ENCODE measurements at places on chromosomes 1 and 21.

DNA sequence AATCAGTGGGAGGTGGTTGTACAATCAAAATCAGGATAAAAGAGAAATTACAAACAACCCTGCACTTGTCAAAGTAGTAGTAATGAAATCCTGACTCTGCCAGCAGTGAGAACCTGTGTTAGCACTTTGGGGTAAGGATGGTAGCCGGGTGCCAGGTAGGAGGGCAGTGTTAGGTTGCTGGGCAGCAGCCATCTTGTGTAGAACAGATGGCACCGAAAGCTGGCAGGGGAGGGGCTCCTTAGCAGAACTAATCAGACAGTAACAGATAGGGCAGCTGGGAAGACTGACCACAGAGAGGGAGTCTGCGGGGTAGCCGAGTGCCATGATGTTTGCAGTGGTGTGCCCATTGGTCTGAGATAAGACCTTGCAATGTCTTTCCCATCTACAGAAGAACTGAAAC lies 137.3 kb downstream of the SDCCAG8 start:
- no peak for DNase-seq

DNA sequence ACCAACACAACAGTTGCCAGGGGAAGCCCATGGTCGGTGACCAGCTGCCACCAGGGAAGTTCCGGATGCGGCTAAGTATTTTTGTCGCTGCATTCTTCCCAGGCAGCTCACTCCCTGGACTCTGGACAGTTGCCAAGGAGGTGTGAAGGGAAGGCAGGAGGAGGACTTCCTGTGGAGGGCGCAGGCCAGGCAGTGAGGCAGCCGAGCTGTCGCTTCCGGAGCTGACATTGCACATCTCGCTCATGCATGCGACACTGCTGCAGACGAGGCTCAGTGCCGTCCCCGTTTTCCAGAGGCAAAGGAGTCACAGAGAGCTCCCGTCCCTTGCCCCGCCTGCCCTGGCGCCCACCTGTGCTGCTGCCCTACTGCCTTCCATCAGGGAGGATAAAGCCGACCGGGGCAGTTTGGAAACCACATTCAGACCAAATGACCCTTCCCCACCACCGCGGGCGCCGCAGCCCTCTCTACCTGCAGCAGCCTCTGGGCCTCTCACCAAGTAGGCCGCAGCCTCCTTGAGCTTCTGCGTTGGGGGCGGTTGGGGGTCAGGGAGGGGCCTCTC lies 81.4 kb downstream of the NENF start:
- no peak for DNase-seq

GRCh38 chr1:245541369-245541768 lies 386.6 kb downstream of the KIF26B start:
- no peak for DNase-seq

DNA sequence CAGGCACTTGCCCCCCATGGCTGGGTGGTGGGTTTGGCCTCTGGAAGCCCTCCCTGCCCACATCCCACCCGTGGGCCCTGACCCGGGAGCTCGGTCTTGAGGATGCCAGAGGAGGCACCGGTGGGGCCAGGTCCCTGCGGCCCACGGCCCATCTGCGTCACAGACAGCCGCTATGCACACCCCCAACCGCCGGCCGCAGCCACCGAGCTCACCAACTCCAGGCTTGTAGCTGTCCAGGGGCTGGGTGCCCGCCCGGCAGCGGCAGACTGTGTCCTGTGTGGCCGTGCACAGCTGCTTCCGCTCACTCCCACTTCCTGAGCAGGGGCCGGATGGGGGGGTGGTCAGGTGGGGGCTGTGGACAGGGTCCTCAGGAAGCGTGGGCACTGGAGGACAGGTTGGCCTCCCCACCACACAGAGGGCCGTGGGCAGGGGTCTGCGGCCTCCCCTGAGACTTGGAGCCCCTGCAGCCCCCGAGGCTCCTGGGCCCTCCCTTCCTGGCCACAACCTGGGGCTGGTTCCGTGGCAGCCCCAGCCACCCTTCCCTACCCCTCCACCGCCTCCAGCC lies 1.1 kb downstream of the TNFRSF4 start:
- peak; percentile 50 for DNase-seq

- DNase-seq = no peak
Observed at GRCh38 chr1:227487606-227488005, 75.8 kb upstream of the ZNF678 start.

DNA sequence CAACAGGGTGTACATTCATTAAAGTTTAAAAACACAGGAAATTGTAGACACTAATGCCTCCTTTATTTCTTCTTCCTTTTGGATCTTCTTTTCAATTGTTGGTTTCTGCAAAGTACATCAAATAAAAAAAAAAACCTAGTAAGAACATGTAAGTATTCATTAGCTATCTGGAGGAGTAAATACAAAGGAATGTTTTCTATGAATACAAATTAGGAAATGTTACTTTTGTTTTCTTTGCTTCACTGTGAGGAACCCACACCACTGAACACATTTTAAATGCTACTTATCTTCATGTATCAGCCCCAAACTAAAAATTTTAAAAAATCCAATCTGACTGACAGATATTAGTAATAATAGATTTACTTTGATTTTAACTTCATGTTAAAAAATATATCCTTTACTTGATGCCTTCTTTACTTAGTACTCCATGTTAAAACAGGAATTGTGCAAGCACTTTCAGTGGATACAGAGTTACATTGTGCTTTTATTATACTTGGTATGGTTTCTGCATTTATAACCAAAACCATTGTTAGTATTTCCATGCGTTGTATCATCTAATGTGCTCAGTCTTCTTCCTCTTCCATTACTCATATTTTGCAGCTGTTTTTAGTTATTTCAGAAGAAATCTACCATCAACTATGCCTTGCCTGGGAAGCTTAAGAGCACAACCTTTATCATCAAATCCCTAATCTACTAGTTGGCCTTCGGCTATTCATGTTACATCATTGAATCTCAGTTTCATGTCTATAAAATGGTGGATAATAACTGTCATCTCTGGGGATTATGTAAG lies 236.9 kb upstream of the DPYD start:
- DNase-seq = no peak

DNA sequence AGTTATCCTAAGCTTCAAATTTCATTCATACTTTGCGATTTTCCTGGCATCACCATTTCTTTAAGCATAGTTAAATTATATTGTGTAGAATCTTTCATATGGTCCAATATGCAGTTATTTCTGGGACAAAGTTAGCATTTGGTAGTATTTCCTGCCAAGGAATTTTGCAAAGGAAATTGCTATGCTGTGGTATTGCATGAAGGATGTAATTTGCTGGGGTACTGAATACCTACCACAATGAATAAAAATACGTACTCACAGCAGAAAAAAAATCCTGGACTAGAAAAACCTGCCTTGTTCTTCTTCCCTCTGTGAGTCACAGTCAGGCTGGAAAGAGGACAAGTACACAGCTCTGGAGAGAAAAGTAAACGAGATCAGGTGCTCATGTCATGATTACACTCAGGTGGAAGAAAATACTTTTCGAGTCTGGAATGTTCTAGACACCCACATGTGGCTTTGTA lies 241.2 kb downstream of the PTBP2 start:
- DNase-seq = no peak

- no peak for DNase-seq
Observed at GRCh38 chr1:226568077-226568831, 19.7 kb downstream of the STUM start.

DNA sequence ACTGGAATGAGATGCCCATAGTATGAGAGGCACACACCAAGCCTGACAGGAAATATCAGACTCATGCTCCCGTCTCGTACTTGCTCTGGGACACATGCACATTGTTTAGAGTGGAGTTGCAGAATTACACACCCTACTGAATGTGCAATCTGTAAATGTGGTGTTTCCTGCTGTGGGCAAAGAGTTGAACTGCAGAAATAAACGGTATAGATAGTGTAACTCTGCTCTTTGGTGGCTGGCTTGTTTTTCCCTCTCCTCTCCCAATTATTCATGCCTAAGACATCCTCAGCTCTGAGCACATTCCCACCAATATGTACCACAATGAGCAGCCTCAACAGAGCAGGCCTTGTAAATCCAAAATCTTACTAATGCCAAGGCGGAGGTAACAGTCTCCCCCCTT lies 90.1 kb upstream of the DIRAS3 start:
- DNase-seq = no peak

DNA sequence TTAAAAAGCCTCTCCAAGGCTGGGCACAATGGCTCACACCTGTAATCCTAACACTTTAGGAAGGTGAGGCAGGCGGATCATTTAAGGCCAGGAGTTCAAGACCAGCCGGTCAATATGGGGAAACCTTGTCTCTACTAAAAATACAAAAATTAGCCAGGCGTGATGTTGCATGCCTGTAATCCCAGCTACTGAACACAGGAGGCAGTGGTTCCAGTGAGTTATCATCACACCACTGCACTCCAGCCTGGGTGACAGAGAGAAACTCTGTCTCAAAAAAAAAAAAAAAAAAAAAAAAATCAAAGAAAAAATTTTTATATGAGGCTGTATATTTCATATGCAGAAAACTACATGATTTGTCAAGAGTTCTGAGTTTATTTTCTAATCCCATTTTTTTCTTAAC lies 1107.1 kb upstream of the TMPRSS15 start:
- no peak for DNase-seq

- peak; percentile 48 for DNase-seq
Observed at GRCh38 chr21:44337941-44338895, 972 bp downstream of the CFAP410 start.

DNA sequence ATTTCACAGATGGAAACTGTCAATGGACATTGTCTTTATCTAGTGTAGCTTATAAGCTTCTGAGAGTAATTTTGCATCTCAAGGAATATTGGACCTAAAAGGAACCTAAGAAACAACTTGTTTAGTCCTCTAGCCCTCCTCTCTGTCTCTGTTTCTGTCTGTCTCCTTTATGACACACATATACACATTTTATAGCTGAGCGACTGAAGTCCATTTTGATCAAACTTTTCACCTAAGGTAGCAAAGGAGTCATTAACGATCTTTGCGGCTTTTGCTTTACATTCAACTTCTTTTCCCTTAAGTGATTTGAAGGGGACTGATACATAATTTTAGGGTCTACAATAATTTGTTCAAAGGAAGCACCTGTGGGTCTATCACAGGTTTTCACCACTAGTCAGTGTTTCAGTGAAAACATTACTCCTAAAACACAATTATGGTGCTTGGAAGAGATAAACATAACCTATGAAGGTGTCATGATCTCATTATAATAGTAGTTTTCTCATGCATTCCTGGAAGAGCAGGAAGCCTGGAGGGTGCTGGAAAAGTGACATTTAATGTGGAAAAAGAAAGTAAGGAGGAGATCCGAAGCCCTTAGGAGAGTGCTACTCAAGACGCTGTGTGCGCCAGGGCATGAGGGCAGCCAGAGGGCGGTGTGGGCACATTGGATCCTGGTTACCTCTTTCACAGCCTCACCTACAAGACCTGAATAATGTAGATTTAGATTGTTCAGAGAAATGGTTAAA lies 248.6 kb downstream of the DNM3 start:
- DNase-seq = peak; percentile 54

DNA sequence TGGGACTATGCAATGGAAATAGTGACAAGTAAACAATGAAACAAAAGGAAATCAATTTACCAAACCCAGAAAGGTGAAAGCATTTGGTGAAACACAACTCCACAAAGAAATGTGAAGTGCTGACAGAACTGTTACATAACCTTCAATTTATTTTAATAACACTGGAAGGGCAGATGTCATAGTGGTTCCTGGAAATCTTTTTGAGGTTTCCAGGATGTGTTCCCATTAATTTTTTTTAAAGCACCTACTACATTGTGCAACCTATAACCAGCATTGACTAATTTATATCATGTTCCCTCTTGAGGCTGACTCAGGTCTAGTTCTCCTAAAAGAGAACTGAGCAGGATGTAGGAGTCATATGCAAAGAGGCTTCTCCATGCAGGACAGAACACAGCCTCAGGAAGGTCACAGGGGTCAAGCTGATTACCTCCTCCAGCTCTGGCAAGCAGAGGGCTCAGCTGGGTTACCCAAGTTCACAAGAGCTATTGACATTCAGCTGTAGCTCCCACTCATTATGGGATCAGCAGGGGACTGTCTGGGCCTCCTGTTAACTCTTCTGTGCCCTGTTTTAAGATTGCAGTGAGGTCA lies 157.1 kb upstream of the NRIP1 start:
- DNase-seq = no peak

- DNase-seq = no peak
Observed at GRCh38 chr1:157111396-157112165, 12.0 kb upstream of the ETV3L start.

DNA sequence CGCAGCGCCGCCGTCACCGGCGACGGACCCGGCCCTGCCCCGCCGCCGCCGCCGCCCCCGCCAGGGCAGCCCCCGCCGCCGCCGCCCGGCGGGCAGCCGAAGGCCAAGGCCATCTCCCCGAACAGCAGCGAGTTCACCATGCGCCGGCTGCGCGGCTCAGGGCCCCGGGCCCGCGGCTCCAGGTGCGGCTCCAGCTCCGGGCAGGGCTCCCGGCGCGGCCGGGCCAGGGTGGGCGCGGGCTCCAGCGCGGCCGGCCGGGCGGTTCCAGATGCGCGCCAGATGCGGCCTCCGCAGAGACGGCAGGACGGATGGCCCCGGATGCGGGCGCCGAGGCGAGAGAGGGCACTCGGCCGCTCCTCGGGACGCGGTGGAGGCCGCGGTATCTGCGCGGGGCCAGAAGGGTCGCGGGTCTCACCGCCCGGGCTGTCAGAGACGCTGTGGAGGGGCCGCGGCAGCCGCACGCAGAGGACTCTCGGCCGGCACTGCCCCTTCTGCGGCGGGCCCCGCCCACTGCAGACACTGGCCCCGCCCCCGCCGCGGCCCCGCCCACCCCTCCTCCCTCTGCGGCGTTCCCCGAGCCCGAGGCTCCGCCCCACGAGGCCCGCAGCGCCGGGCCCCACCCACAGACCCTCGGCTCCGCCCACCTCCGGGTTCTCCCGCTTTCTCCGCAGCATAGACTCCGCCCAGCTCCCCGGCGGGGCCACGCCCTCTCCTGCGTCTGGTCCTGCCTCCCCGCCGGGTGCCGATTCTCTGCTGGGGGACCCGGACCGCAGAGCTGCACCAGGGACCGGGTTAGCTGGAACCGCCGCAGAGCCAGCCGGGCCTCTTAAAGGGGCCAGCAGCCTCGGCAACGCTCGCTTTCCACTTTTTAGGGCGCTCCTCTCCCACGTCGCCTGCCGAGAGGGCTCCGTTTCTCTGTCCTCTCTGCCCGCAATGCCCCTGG lies at the start of gene IFFO2:
TSS of gene IFFO2 (minus strand) at position 484 of the 943 bp plus-strand sequence. CDS start at position 140, 344 bp downstream.
- peak; percentile 100 for DNase-seq

DNA sequence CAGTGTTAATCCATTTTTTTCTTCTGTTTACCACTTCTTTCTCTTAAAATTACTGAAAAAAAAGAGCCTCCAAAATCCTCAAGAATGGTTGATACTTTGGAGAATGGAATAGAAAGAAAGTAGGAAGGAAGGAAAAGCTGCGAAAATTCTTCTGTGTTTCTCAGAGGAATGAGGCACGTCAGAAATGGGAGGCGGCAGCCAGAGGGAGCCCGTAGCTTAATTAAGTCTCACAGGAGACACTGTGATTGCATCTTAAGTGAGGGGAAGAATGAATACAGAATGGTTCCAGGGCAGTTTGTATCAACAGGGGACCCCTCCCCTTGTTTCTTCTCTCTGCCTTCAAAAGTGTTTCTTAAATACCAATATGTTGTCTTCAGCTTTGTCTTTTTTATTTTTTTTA lies 1099.5 kb downstream of the PLA2G4A start:
- DNase-seq = no peak

DNA sequence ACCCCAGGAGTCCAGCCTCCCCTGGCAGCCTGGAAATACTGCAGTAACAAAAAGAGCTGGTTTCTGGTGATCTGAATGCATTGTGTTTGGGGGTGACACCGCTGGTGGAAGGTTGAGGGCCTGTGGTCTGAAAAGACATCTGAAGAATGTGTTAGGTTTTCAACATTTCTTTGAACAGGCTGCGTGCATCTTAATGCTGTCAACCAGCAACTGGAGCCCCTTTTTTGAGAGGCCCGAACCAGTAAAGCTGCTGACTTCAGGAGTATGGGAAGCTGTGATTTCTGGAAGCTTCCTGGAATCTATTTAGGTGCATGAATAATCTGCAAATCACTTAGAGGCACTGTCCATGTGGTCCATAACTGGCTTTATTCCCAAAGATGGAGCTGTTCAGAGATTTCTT lies 17.0 kb downstream of the ATP5PO start:
- no peak for DNase-seq

Measured in activated CD8-positive, alpha-beta memory T cell treated with anti-CD3 and anti-CD28 coated beads, Interleukin-2, amount 50 U/mL, for 4 hours (primary cell).